NCI-H1048 (cell line): ENCODE measurements at places on chromosomes 5 and 9.

DNA sequence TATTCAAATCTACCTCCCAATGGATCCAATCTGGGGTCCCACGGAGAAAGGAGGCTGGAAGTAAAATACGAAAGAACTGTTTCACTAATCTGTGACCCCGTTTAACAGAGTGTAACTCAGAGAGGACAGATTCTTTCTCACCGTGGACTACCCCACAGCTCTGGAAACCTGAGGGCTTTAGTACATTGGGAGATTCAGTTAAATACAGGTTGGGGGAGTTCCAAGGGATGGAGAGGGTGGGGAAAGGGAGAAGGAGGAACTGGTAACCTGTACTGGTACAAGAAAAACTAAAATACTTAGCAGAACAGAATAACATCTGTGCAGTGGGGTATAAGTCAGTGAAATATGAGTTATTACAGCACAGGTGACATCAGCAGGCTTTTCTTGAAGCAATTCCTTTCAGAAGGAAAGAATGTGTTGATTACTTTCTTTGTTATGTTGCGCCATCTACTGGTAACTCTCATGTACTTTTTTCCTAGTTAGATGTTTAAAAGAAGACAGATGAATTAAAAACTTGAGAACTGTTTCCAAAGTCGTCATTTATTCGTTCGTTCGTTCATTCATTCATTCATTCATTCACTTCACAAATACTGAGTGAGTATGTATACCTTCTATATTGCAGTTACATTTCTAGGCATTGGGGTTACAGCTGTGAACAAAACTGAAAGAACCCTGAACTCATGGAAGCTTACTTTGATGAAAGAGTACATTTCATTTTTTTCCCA is 30.0 kb upstream of the STOM start:
- peak; percentile 19 for DNase-seq

GRCh38 chr5:158611581-158611980 is 488.1 kb downstream of the EBF1 start:
- DNase-seq = no peak

GRCh38 chr5:127757576-127757975 is 54.4 kb downstream of the CCDC192 start:
- DNase-seq = no peak

- peak; percentile 85 for DNase-seq
Measured at GRCh38 chr5:69414885-69415583, at the start of gene MARVELD2. Gene MARVELD2, plus strand, starts transcription at chr5:69415116. Its CDS starts 4,270 bp downstream, at chr5:69419386.

- no peak for DNase-seq
Measured at GRCh38 chr9:132986640-132987620, 8.4 kb downstream of the GFI1B start.

GRCh38 chr5:151253605-151253950 is 593 bp downstream of the GM2A start:
- DNase-seq = no peak

GRCh38 chr9:131555841-131556673 is 10.7 kb downstream of the PRRT1B start:
- no peak for DNase-seq

GRCh38 chr9:14262827-14263226 is 51.1 kb downstream of the NFIB start:
- DNase-seq = no peak

DNA sequence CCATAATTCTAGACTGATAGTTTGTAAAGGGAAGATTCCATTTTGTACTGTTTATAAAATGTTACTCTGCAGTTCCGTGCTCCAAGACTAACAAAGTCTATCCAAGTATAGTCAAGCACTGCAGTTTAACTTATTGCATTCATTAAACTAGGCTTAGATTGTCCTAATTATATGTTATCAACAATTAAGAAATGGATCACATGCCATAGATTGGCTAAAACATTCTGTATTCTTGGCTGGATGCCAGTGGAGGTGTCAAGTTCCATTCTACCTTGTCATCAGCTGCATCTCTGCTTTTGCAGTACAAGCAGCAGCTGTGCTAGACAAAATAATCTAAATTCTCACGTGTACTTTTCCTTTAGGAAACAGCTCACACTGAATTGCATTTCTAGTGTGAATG is 69.4 kb upstream of the MEF2C start:
- peak; percentile 23 for DNase-seq

DNA sequence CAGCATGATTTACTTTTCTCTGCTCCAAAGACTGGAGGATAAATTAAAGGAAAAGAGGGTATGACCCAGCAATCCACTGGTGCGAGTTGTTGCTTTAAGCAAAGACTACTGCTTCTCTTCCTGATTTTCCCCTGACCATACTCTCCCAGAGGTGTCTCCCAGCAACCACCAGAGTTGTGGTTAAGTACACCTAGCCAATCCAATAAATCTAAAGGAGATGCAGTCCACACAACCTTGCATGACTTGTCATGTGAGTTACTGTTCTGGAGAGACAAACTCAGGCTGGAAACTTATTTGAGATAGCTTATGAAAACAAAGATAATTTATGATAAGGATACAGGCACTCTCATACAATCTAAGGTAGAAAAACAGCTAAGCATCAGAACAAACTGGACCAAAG is 11.9 kb downstream of the TMC1 start:
- DNase-seq = no peak

GRCh38 chr9:131500939-131501541 is 1.7 kb upstream of the POMT1 start:
- no peak for DNase-seq

GRCh38 chr5:139271201-139272027 is 22.1 kb upstream of the MATR3 start:
- DNase-seq = no peak

DNA sequence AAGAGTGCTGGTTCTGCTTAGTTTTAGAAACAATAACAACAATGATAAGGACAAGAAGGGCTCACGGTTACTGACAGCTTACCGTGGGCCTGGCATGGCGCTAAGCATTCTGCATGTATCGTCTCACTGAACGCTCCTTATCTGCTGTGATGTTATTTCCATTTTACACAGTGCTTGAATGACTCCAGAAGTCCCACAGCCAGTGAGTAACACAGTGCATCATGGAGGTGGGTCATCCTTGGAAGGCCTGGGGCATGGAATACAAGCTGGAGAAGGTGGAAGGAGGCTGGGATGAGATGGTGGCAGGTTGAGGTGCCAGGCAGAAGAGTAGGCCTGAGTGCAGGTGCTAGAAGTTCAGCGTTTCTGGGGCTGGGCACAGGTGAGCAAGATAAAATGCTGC is 36.5 kb upstream of the FAT2 start:
- no peak for DNase-seq

GRCh38 chr9:127216888-127217217 is 47.7 kb upstream of the GARNL3 start:
- DNase-seq = no peak

DNA sequence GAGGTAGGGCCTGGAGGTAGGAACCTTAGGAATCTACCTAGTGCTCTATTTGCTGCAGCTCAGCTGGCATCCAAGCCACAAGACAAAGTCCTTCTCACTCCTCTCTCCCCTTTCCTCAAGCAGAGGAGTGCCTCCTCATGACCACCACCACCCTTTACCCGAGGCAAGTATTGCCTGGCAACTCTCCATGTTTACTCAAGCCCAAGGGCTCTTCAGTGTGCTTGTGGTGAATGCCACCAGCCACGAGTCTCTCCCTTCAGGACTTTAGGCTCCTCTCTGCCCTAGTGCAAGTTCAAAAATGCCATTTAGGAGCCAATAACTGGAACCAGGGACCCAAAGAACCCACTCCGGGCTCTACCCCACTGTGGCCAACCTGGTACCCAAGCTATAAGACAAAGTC is 514.5 kb upstream of the RGMB start:
- DNase-seq = no peak

GRCh38 chr5:150596826-150597225 is 43.6 kb upstream of the SYNPO start:
- DNase-seq = no peak

GRCh38 chr9:125589287-125589686 is 117.7 kb downstream of the MAPKAP1 start:
- no peak for DNase-seq
